ENCODE measurements at places on chromosomes 13 and 19. TPM values are rescaled to one million over a fixed set of nuclear protein-coding genes. Genes with fewer than 3 reads are reported as not detected.

DNA sequence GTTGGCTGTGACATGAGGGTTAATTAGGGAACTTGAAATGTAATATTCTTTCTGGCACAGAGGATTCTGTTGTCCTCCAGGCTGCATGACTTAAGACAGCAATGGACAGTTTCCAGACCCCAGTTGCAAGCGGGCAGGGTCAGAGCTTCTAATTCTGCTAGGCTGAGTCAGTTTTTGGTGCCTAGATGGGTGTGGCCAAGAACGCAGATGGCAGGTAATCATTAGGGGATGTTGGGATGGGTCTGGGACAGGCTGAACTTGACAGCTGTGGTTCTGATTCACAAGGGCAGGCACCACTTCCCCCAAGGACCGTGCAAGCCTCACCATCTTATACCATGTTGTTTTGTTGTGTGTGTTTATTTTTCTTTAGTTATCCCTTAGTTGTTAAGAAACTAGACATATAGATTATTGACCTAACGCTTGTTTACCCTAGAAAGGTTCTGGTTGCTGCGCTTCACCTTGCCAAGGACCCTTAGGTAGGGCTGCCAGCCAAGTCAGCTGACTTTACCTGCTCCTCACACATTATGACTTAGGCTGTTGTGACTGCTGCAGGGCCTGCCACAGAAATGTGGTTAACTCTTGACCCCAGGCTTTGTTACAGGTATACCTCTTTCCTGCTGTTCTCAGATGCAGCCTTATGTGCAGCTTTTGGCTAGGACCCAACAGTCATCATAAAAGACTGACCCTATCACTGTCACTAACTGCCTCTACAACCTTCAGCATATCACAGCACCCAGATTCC lies 117.7 kb upstream of the KLF12 start:
- no peaks in the 10 kb centered on the region for H3K27me3 ChIP-seq
- peaks cover 96% of the 10 kb centered on the region for H3K4me1 ChIP-seq
- H3K27ac ChIP-seq = no peak overlapping the region
- H3K36me3 ChIP-seq = no peaks in the 10 kb centered on the region
- H3K4me3 ChIP-seq = no peak overlapping the region

GRCh38 chr19:35085947-35086346 lies 29.7 kb upstream of the FXYD3 start:
- H3K36me3 ChIP-seq = no peaks in the 10 kb centered on the region
- H3K27me3 ChIP-seq = no peaks in the 10 kb centered on the region
- peaks cover 18% of the 10 kb centered on the region for H3K4me1 ChIP-seq
- no peak overlapping the region for H3K4me3 ChIP-seq
- no peak overlapping the region for H3K27ac ChIP-seq

- H3K4me3 ChIP-seq = no peak overlapping the region
- H3K27ac ChIP-seq = no peak overlapping the region
- H3K4me1 ChIP-seq = peaks cover 30% of the 10 kb centered on the region
Observed at GRCh38 chr19:54523403-54523802, 20.8 kb downstream of the LAIR2 start.

DNA sequence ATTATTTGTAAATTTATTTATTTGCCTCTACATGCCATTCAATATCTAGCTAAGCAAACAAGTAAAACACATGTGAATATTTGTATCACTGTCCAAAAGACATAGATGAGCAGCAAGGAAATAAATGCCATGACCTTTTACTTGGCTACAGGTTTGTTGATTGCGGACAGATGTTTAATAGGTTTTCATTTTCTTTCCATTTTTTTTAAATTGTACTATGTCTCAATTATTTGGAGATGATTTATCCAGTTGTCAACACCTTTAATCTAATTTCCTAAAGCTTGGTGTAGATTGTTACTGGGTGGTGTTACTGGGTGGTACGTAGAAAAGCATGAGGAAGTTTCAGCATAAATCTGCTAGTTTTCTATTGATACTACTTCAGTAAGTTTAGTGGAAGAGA lies 560.6 kb upstream of the SPRY2 start:
- DNase-seq = no peak
- no peaks in the 10 kb centered on the region for H3K4me1 ChIP-seq
- H3K36me3 ChIP-seq = no peaks in the 10 kb centered on the region
- H3K27ac ChIP-seq = no peak overlapping the region

DNA sequence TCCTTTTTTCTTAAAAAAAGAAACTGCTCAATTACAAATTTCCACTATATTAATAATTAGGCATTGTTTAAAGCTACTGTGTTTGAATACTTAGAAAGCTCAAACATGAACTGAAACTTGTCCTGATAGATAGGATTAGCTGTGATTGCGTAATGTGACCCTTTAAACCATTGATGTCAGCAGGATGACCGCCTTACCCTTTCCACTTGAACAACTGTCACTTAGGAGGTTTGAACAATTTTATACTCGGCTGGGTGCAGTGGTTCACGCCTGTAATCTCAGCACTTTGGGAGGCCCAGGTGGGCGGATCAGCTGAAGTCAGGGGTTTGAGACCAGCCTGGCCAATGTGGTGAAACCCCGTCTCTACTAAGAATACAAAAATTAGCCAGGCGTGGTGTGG lies 2.9 kb downstream of the LAMP1 start:
- DNase-seq = no peak
- no peaks in the 10 kb centered on the region for H3K36me3 ChIP-seq
- peaks cover 34% of the 10 kb centered on the region for H3K4me1 ChIP-seq

DNA sequence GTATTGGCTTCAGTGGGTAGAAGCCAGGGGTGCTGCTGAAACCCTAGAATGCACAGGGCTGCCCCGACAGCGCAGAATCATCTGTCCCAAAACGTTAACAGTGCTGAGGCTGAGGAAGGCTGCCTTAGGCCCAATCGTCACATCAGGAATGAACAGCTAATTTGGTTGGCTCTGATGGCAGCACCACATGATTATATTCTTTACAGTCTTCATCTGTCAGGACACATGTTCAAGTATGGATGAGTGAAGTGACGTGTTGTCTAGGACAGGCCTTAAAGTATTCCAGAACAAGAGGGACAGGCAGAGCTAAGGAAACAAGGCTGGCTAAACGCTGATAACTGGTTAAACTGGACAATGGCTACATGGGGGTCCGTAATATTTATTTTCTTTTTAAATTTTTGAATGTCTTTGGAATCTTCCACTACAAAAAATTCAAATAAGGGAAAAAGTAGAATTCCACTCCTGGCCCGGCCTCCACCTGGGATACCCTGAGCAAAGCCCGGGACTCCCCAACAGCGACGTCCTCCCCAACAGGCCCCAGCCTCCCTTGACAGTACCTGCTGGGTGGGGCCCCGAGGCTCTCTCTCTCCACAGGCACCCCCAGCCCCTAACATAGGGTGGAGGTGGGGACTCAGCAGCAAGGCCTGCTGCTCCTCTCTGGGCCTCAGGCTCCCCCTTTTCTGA lies 14.8 kb upstream of the CCNP start:
- no peak overlapping the region for H3K4me3 ChIP-seq
- no peaks in the 10 kb centered on the region for H3K4me1 ChIP-seq
- H3K27ac ChIP-seq = no peak overlapping the region

GRCh38 chr19:18684642-18684993 lies 1.1 kb downstream of the CRTC1 start:
- peaks cover 20% of the 10 kb centered on the region for H3K4me1 ChIP-seq
- no peaks in the 10 kb centered on the region for H3K27me3 ChIP-seq
- no peak for DNase-seq
- H3K4me3 ChIP-seq = no peak overlapping the region
- no peaks in the 10 kb centered on the region for H3K36me3 ChIP-seq
- H3K27ac ChIP-seq = peak overlapping the region; percentile 70

DNA sequence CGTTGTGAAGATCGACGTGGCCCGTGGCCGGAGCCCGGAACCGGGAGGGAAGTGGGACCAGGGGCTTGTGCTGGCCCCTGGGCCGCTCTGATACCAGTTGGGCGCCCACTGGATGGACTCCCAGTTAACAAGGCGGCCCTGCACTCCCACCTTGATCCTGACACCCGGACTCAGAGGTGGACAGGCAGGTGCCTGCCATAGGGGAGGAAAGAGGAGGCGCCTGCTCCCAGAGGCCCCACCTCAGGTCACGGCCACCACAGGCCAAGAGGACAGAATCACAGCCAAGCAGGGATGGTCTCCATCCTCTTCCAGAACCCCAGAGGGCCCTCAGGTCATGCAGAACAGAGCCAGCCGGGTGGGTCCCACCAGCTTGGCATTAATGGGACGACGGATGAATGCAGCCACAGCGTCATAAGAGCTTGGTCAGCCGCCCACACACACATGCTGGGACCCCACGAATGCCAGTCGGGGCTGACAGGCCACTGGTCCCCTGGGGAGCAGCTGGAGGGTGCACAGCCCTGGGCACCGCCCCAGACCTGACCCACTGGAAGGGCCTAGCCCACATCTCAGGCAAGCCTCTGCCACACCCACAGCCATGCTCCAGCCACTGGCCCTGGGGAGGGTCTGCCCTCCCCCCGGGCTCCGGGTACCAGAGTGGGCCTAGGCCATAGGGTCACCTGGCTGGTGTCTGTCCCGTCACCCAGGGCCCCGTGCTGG lies 9.6 kb upstream of the KLF16 start:
- H3K4me3 ChIP-seq = no peak overlapping the region
- H3K27me3 ChIP-seq = no peaks in the 10 kb centered on the region
- peak overlapping the region; percentile 92 for H3K27ac ChIP-seq
- H3K4me1 ChIP-seq = peaks cover 37% of the 10 kb centered on the region
- H3K36me3 ChIP-seq = no peaks in the 10 kb centered on the region

DNA sequence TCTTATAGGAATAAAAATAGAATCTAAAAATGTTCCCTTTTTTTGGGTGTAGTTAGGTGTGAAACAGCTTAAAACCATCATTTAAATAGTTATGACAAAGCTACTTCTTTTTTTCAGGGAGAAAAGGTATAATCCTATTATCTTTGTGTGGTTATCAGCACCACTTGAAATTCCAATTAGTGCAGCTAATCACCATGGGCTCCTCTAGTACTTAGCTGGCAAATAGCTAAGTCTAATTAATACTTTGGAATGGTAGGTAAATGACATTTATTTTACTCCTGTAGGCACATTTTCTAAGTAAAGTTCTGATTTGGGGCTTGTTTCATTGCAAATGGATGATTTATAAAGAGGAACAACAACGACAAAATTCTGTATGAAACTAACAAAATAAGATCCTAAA lies 132.6 kb downstream of the OLFM4 start:
- H3K27ac ChIP-seq = no peak overlapping the region
- H3K4me1 ChIP-seq = no peaks in the 10 kb centered on the region
- no peaks in the 10 kb centered on the region for H3K36me3 ChIP-seq
- no peak overlapping the region for H3K4me3 ChIP-seq
- no peaks in the 10 kb centered on the region for H3K27me3 ChIP-seq

- no peaks in the 10 kb centered on the region for H3K4me1 ChIP-seq
- H3K4me3 ChIP-seq = no peak overlapping the region
- no peak overlapping the region for H3K27ac ChIP-seq
- no peaks in the 10 kb centered on the region for H3K27me3 ChIP-seq
- no peak for DNase-seq
Observed at GRCh38 chr19:47723581-47723940, 10.3 kb downstream of the EHD2 start.

- no peak for DNase-seq
- no peak overlapping the region for H3K4me3 ChIP-seq
- no peak overlapping the region for H3K27ac ChIP-seq
- no peaks in the 10 kb centered on the region for H3K27me3 ChIP-seq
- no peaks in the 10 kb centered on the region for H3K36me3 ChIP-seq
- no peaks in the 10 kb centered on the region for H3K4me1 ChIP-seq
Observed at GRCh38 chr13:47673009-47673850, 327.8 kb downstream of the SUCLA2 start.

DNA sequence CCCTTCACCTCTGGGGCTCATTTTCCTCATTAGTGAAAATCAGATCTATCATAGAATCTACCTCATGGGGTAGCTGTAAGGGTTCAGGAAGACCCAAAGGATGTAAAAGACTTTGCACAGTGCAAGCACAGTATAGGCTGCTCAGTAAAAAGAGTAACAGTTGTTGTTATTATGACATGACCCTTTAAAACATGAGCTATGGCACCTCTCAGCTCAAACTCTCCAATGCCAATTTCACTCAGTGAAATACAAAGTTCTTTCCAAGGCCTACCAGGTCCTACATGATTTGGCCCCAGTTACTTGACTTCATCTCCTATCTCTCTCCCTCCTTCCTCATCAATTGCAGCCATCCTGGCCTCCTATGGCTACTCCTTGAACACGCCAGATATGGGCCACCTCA lies 4.9 kb downstream of the SMG9 start:
- peaks cover 60% of the 10 kb centered on the region for H3K36me3 ChIP-seq
- peaks cover 38% of the 10 kb centered on the region for H3K4me1 ChIP-seq
- no peak for DNase-seq
- H3K27ac ChIP-seq = no peak overlapping the region
- H3K4me3 ChIP-seq = no peak overlapping the region

GRCh38 chr19:5967994-5968430 lies 9.9 kb downstream of the RANBP3 start:
- H3K4me3 ChIP-seq = no peak overlapping the region
- H3K27me3 ChIP-seq = no peaks in the 10 kb centered on the region
- H3K4me1 ChIP-seq = peaks cover 95% of the 10 kb centered on the region
- H3K27ac ChIP-seq = peak overlapping the region; percentile 43
- DNase-seq = peak; percentile 56

DNA sequence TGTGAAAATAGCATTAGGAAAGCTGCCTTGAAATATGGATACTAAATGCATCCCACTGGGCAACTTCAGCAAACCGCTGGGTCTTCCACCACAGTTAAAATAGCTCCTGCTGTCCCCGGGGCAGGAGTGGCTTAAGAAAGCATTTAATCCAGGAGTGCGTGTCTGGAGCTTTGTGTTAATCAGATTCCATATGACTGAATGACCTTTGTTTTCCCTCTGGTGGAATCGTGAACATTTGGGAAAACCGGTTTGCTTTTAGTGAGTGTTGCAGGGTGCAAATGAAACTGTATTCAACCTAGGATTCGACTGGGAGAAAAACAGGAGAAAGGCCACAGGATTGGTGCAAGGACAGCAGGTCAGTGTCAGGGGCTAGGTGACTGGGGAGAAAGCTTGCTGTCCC lies 237.6 kb upstream of the MAB21L1 start:
- no peak overlapping the region for H3K27ac ChIP-seq
- H3K36me3 ChIP-seq = no peaks in the 10 kb centered on the region
- no peak for DNase-seq
- no peaks in the 10 kb centered on the region for H3K4me1 ChIP-seq
- H3K27me3 ChIP-seq = no peaks in the 10 kb centered on the region

DNA sequence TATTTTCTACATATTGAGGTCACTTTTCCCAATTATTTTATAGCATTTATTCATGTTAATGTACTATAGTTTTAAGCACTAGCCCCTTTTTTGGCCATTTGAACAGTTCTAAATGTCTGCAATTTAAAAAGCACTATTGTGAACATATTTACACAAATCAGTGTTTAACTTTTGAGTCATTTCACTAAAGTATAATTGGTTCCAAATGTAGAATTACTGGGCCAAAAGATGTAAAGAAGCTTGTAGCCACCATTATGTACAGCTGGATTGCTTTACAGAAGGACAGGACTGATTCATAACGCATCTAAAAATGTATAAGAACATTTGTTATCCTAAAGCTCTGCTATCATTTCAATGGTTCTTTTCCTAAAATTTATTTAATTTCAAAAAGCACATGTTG lies 16.6 kb upstream of the ATP12A start:
- no peak overlapping the region for H3K27ac ChIP-seq
- H3K27me3 ChIP-seq = no peaks in the 10 kb centered on the region
- H3K4me1 ChIP-seq = no peaks in the 10 kb centered on the region
- DNase-seq = no peak
- H3K36me3 ChIP-seq = no peaks in the 10 kb centered on the region
- H3K4me3 ChIP-seq = no peak overlapping the region

The B9D2 gene
- 11.6 TPM for total RNA-seq

The AZU1 gene
- total RNA-seq = not detected

The FCAR gene
- total RNA-seq = 0.29 TPM

The CNMD gene
- total RNA-seq = not detected

The PEX11G gene
- total RNA-seq = 0.64 TPM

The DCT gene
- total RNA-seq = 0.53 TPM

The SERTAD1 gene
- total RNA-seq = 11.3 TPM

The MYBPC2 gene
- total RNA-seq = not detected

The ITM2B gene
- total RNA-seq = 670 TPM
